ENCODE measurements at places on chromosomes 12 and 14. TPM values are rescaled to one million over a fixed set of nuclear protein-coding genes. Genes with fewer than 3 reads are reported as not detected.

The RDH12 gene
- not detected for total RNA-seq

The SSTR1 gene
- 0.23 TPM for total RNA-seq

The CLEC6A gene
- not detected for total RNA-seq

The CCDC184 gene
- not detected for total RNA-seq

The GUCY2C gene
- total RNA-seq = not detected

The MUCL1 gene
- total RNA-seq = not detected

The DAO gene
- not detected for total RNA-seq

The HSP90AA1 gene
- total RNA-seq = 785 TPM

The KLHL28 gene
- 2.4 TPM for total RNA-seq

The MAX gene
- 58.8 TPM for total RNA-seq

The ACSM4 gene
- not detected for total RNA-seq

The RNF212B gene
- not detected for total RNA-seq

All from PC-3 (cell line).